WTC11 (cell line): ENCODE measurements at places on chromosomes 3 and 15.

GRCh38 chr3:38988955-38989354 is 62.8 kb downstream of the SCN11A start:
- peaks cover 14% of the 10 kb centered on the region for H3K4me1 ChIP-seq
- no peaks in the 10 kb centered on the region for H3K27me3 ChIP-seq
- H3K27ac ChIP-seq, result no peak overlapping the region
- peaks cover 2% of the 10 kb centered on the region; the same call in 1 of the 2 replicates for H3K36me3 ChIP-seq

- no peak for DNase-seq
- H3K27me3 ChIP-seq, result peaks cover 11% of the 10 kb centered on the region
- no peak overlapping the region for H3K4me3 ChIP-seq
- H3K4me1 ChIP-seq, result peaks cover 61% of the 10 kb centered on the region
- H3K27ac ChIP-seq, result no peak overlapping the region
Observed at GRCh38 chr3:184631472-184631861, 69.9 kb downstream of the EPHB3 start.

GRCh38 chr15:69087366-69087976 is 73.0 kb upstream of the GLCE start:
- peaks cover 16% of the 10 kb centered on the region for H3K27me3 ChIP-seq
- H3K36me3 ChIP-seq, result no peaks in the 10 kb centered on the region
- DNase-seq, result no peak
- H3K4me1 ChIP-seq, result peaks cover 91% of the 10 kb centered on the region
- H3K4me3 ChIP-seq, result peak overlapping the region; percentile 4

DNA sequence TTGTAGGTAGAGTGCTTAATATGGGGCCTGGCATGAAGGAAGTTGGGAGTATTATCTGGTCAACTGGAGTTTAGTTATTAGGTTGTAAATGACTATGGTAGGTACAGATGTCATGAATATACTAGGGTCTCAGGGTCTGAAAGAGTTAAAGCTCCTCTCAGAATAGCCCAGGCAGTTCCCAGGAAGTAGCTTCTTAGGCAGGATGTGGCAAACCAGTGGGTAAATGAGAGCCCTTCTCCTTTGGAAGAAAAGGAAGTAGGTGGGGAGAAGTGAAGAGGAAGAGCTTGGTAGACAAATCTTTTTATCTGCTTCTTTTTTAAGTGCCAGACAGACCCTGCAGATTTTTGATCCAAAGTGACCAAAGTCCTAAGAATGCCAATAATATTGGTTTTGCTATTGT is 24.5 kb downstream of the MAP2K1 start:
- DNase-seq, result no peak
- H3K27me3 ChIP-seq, result no peaks in the 10 kb centered on the region
- peak overlapping the region; percentile 52 for H3K27ac ChIP-seq
- peaks cover 30% of the 10 kb centered on the region for H3K36me3 ChIP-seq
- H3K4me1 ChIP-seq, result peaks cover 73% of the 10 kb centered on the region

DNA sequence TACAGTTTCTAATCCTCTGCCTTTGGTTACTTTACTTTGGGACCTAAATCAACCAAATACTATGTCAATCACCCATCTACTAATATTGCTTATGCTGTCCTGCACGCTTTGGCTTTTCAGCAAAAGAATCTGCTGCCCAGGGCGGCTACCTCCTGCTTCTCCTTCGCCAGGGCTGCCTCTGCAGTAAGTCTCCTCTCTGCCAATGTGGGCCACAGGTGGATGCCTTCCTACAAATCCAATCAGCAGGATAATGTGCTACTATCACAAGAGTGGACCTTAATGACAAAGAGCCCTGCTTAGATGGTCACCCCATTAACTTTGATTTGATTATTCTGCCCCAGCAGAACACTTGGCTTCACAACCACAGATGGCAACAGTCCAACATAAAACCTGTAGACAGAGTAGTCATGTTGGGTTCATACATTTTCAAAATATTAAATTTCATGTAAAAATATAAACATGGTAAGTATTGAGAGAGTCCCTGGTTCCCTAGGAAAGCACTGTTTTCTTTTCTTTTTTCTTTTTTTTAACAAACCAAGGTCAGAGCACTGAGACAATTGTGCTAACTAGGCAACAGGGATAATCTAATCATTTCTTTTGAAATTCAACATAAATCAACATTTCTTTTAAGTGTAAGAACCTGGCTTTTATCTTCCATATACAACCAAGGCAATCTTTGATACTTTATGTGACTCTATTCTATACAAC is 298.3 kb downstream of the ZBTB20 start:
- peaks cover 3% of the 10 kb centered on the region for H3K4me1 ChIP-seq
- no peaks in the 10 kb centered on the region for H3K27me3 ChIP-seq
- no peak overlapping the region for H3K27ac ChIP-seq
- no peak overlapping the region for H3K4me3 ChIP-seq

DNA sequence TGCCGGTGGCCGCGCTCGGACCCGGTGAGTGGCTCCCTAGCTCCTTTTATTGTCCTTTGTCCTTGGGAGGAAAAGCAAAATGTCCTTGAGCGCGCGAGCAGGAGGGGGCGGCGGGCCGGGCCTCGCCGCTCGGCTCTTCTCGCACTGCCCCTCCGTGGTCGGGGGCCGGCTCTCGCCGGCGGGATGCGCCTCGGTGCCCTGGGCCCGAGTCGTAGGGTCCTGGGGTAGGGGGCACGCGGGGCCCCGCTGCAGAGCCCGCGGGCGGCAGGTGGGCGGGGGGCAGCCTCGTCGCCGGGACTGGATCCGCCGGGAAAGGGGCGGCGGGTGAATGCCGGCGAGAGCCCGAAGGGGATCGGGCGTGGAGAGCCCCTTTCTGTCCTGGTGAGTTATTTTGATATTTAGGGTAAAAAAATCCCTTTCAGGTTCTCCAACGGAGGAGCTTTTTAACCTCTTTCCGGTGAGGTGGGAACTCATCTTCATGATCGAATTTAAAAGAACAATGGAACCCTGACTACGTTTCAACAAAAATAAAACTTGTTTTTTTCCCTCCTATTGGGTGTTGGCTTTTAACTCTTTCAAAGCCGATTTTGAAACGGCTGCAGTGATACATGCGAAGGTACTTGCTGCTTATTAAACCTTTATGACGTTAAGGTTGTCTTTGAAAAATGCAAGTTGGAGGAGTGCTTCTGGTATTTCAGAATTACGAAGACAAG is 16.8 kb upstream of the CHD2 start:
- peak overlapping the region; percentile 95 for H3K27ac ChIP-seq
- DNase-seq, result peak; percentile 30
- H3K4me3 ChIP-seq, result peak overlapping the region; percentile 94
- H3K4me1 ChIP-seq, result peaks cover 59% of the 10 kb centered on the region
- H3K36me3 ChIP-seq, result peaks cover 47% of the 10 kb centered on the region

DNA sequence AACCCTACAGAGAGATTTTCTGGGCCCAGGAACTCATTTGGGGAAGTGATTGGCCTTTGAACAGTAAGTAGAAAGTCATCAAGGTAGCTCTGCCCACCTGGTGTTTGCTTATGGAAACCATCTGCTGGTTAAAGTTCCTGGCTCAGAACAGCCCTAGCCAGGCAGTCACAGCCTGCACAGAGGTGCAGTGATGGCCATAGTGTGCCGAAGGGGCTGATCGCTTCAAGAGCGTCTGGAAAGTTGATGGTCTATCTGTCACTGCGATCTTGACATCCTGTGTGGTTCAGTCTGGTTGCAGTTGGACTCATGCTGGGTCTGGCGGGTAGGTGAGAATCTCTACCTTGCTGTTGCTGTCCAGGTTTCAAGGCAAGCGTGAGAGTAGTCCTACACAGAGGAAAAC is 151.6 kb downstream of the SLCO3A1 start:
- peaks cover 36% of the 10 kb centered on the region for H3K4me1 ChIP-seq
- no peaks in the 10 kb centered on the region for H3K36me3 ChIP-seq
- H3K27me3 ChIP-seq, result no peaks in the 10 kb centered on the region
- no peak overlapping the region for H3K27ac ChIP-seq
- DNase-seq, result no peak

DNA sequence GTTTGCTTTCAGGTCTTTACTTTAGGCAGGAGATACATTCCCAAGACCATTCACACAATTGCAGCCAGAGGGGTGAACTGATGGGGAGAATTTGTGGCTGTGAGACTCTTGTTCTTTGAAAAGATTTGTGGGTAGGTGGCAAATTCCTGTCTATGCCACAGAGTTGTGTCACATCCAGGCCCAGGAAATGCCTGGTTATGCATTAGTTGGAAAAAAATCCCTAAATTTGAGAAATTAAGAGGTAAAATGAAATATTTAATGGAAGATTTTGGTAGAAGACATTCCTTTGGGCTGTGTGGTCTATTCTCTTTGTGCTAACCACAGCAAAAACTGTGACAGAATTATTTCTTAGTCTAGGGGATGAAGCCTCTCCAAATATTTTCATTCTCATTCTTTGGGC is 28.8 kb downstream of the SAMMSON start:
- no peaks in the 10 kb centered on the region for H3K27me3 ChIP-seq
- no peak overlapping the region for H3K4me3 ChIP-seq
- no peak overlapping the region for H3K27ac ChIP-seq
- H3K4me1 ChIP-seq, result no peaks in the 10 kb centered on the region
- peaks cover 2% of the 10 kb centered on the region for H3K36me3 ChIP-seq
- DNase-seq, result no peak

DNA sequence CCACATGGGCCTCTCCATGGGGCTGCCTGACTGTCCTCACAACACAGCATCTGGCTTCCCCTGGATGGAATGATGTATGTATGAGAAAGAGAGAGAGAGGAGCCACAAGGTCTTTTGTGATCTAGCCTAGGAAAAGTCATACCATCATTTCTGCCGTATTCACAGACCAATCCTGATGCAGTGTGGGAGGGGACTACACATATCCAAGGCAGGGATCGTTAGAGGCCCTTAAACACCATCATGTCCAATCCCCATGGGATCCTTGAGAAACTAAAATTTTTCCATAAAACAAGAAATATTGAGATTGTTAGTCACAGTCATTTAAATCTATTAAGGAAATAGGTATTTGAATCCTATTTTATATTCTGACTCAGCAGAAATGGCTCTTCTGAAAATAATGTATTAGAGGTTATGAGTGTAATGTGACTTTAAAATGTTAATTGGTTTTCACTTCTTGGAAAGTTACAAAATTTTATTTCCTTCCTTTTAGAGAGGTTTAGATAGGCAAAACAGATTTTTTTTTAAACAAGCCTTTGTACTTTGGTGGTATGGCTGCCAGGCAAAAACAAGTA is 65.1 kb upstream of the TSC22D2 start:
- no peaks in the 10 kb centered on the region for H3K27me3 ChIP-seq
- H3K4me3 ChIP-seq, result no peak overlapping the region
- H3K36me3 ChIP-seq, result no peaks in the 10 kb centered on the region
- peaks cover 47% of the 10 kb centered on the region for H3K4me1 ChIP-seq

DNA sequence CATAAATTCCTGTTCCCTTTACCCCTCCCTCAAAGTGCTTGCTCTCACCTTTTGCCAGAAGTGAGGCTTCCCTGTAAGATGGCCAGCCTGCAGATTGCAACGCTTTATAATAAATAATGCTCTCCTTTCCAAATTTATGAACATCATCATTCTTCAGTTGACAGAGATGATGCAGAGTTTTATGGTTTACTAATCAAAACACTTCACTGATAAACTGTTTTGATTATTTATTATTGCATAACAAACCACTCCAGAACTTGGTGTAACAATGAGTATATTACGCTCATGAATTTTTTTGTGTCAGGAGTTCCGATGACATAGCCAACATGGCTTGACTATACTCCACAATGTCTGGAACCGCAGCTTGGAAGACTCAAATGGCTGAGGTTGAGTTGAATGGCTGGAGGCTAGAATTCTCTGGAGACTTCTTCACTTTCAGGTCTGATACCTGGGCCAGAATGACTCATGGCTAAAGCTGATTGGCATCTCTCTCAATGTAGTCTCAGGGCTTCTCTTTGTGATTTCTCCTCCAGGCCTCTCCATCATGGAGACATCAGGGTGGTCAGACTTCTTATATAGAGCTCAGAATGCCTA is 27.3 kb upstream of the TGFBR2 start:
- no peak for DNase-seq
- no peaks in the 10 kb centered on the region; the same call in 1 of the 2 replicates for H3K27me3 ChIP-seq
- H3K4me3 ChIP-seq, result no peak overlapping the region
- no peak overlapping the region for H3K27ac ChIP-seq

GRCh38 chr15:40092256-40092978 is 16.3 kb downstream of the BMF start:
- no peak for DNase-seq
- H3K4me3 ChIP-seq, result peak overlapping the region; percentile 40
- H3K27ac ChIP-seq, result peak overlapping the region; percentile 62
- peaks cover 25% of the 10 kb centered on the region for H3K36me3 ChIP-seq
- peaks cover 91% of the 10 kb centered on the region for H3K4me1 ChIP-seq

DNA sequence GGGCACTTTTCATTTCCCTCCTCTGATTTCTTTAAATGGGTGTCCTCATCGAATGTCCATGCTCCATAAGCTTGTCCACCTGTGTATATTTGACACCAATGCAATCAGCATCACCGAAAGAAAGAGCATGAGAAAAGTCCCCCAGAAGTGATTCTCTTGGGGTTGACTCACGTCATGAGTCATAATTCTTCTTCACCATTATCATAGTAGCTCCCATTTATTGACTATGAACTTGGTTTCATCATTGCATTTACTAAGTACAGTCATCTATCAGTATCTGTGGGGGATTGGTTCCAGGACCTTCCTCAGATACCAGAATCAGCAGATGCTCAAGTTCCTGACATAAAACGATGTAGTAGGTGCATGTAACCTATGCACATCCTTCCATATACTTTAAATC is 372.5 kb upstream of the CFAP20DC start:
- no peaks in the 10 kb centered on the region for H3K36me3 ChIP-seq
- no peak overlapping the region for H3K27ac ChIP-seq
- no peak overlapping the region for H3K4me3 ChIP-seq
- peaks cover 5% of the 10 kb centered on the region; the same call in 1 of the 2 replicates for H3K27me3 ChIP-seq
- no peaks in the 10 kb centered on the region for H3K4me1 ChIP-seq

DNA sequence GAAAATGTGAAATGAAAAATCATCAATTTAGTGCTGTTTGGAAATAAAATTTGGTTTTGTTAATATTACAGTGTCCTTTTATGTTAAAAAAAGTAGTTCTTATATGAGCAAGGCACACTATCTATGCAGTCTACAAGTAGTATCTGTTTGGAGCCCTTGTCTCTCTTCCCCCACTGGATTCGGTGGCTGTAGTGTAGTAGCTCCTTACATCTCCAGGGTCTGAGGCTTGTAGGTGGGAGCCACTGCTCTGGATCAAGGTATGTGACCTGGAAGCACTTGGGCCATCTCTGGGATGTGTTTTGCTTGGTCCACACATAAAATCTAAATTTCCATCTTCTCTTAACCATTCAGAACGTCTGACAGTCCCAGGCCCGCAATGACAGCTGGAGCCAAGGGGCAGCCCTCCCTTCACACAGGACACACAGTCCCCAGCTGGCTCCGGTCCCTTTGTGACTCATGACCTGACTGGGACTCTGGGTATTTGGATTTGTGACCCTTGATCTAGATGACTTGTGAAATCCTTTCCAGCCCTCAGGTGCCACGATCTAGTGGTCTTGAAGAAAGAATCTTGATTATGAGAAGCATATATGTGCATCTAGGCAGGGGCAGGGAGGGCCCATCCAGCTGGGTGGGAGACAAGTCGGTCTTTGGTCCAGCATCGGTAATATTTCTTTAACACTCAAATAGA is 80.0 kb downstream of the USP13 start:
- DNase-seq, result no peak
- H3K36me3 ChIP-seq, result peaks cover 22% of the 10 kb centered on the region
- H3K4me3 ChIP-seq, result no peak overlapping the region

DNA sequence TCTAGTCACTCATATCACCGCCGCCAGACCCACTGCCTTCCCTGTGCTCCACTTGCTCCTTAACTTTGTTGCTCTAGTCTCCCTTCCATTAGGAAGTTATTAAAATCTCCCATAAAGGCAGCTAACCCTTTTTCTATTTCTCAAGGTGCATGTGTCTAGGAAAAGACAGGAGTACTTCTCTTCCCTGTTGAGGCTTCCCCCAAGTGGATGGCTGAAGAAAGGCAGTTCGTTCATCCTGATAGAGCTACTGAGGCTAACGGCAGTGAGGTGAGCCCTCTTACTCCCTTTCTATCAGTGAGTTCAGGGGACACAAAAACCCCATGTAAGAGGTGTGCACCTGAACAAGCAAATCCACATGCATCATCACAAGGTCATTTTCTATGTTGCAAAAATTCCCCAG is 397.8 kb downstream of the IGSF11 start:
- DNase-seq, result no peak
- no peak overlapping the region for H3K27ac ChIP-seq
- H3K36me3 ChIP-seq, result no peaks in the 10 kb centered on the region
